SJSA1 (cell line): ENCODE measurements at places on chromosomes 5 and 9. TPM values are rescaled to one million over a fixed set of nuclear protein-coding genes. Genes with fewer than 3 reads are reported as not detected.

IFNA13 gene
- total RNA-seq = not detected in 2 replicates

PCDHB16 gene
- total RNA-seq = 11.9 and 16.3 TPM in 2 replicates

SLCO6A1 gene
- not detected in 2 replicates for total RNA-seq

DNA sequence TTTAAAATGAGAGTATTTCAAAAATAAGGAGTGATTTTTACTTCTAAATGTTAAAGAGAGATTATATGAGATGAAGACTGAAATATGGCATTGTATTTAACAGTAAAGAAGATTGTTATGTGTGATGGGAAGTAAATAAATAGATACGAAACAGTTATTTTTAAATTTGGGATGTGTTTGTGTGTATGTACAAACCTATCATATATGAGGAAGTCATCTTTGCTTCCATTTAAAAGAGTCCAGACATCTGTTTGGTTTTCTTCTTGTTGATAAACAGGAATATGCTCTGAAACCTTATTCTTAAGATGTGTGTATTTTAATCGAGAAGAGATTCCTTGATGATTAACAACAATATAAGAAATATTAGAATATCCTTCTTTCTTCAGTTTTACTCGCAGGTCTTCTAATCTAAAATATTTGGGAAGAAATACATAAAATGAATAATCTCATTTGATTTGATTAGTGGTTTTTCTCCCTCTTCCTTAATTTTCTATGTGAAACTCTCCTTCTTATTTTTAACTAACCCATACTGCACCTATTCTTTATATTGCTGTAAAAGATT is 4.9 kb downstream of the SELENOP start:
- DNase-seq = no peak
- H3K27me3 ChIP-seq = no peaks in the 10 kb centered on the region
- H3K4me1 ChIP-seq = no peaks in the 10 kb centered on the region
- H3K27ac ChIP-seq = no peak overlapping the region

GRCh38 chr9:79570448-79571308 is 1.1 kb upstream of the TLE4 start:
- H3K27ac ChIP-seq = peak overlapping the region; percentile 71
- no peaks in the 10 kb centered on the region for H3K27me3 ChIP-seq
- peak overlapping the region; percentile 51 for H3K4me3 ChIP-seq
- H3K4me1 ChIP-seq = peaks cover 15% of the 10 kb centered on the region

- DNase-seq = no peak
- no peak overlapping the region for H3K27ac ChIP-seq
- H3K36me3 ChIP-seq = no peaks in the 10 kb centered on the region
- no peak overlapping the region for H3K4me3 ChIP-seq
These were observed 33.2 kb downstream of the F2RL2 start for GRCh38 chr5:76590027-76590426.

- H3K4me1 ChIP-seq = peaks cover 11% of the 10 kb centered on the region
- no peak for DNase-seq
These were observed 19.3 kb upstream of the LECT2 start for GRCh38 chr5:135974021-135974600.

DNA sequence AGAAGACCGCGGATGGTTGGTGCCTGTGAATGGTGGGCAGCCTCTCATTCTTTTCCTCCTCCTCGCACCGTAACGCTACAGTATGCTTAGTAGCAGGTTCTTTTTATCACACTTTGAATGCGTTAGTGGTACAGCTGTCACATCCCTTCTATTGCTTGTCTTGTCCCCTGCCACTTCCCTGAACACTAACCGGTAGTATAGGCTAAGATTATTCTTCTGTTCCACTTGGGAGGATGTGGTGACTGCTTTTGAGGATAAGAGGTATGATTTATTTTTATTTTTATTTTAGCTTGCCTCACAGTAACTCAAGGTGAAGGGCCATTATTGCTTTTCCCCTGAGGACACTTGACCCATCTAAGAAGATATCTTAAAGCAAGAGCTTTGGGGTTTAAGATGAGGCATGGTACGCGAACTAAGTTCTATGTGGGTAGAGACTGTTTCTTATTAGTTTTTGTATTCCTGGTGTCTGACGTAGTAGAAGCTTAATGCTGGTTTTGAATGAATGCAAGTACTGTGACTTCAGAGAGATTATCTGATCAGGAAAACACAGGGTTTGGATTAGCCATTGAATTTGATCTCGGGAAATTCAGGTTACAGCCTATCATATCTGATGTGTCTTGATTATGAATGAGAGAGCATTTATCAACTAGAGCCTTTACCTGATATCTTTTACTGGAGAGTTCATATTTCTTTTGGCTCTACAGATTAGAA is 951 bp downstream of the UNC13B start:
- peak overlapping the region; percentile 66 for H3K4me3 ChIP-seq
- no peak overlapping the region for H3K27ac ChIP-seq
- H3K4me1 ChIP-seq = no peaks in the 10 kb centered on the region
- no peak for DNase-seq
